Thoracic aorta (tissue), 2 donors: ENCODE measurements at places on chromosomes 5 and 9. TPM values are rescaled to one million over a fixed set of nuclear protein-coding genes. Genes with fewer than 3 reads are reported as not detected.

DNA sequence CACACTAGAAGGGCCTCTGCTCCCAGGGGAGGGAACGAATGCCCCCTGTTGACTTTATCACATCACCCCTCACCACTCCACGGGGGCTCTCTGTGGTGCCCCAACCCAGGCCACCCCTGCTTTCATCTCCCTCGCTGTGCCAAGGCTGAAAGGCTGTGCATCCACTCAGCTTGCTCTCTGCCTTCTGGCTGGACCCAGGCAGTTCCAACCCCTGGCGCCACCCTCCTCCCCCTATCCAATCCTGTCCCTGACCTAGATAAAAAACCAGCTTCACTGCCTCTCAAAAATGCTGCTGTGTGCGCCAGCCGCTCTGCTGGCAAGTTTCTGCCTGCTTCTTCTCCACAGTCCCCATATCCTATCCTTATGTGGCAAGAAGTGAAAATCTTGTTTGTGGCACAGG is 22.4 kb upstream of the CORO2A start:
- no peak for DNase-seq
- H3K4me1 ChIP-seq = no peaks in the 10 kb centered on the region
- no peak overlapping the region for H3K27ac ChIP-seq
- no peaks in the 10 kb centered on the region for H3K27me3 ChIP-seq

GRCh38 chr5:36619012-36619635 is 12.7 kb downstream of the SLC1A3 start:
- H3K4me1 ChIP-seq = no peaks in the 10 kb centered on the region
- H3K27ac ChIP-seq = no peak overlapping the region
- no peak overlapping the region for H3K4me3 ChIP-seq

GRCh38 chr5:42982107-42982622 is 58.0 kb downstream of the ANXA2R start:
- H3K36me3 ChIP-seq = no peaks in the 10 kb centered on the region
- H3K4me1 ChIP-seq = no peaks in the 10 kb centered on the region

DNA sequence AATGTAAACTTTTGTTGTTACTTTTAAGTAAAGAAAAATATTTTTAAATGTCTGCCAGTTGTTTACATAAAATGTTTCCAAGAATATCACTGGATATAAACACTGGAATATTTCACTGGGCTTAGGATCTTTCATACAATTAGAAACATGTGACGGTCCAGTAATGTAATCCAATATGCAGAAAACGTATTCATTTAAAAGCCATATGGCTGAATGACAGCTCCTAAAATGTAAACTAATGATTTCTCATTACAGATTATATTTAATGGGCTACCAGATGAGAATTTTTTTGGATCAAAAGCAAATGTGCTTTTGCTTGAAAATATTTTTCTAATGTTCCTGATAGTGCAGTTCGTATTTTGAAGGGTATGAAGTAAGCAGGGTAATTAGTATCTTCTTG is 124.3 kb downstream of the TTC39B start:
- H3K4me1 ChIP-seq = no peaks in the 10 kb centered on the region
- no peaks in the 10 kb centered on the region for H3K27me3 ChIP-seq
- no peak for DNase-seq
- H3K36me3 ChIP-seq = peaks cover 33% of the 10 kb centered on the region
- no peak overlapping the region for H3K27ac ChIP-seq
- H3K4me3 ChIP-seq = no peak overlapping the region

DNA sequence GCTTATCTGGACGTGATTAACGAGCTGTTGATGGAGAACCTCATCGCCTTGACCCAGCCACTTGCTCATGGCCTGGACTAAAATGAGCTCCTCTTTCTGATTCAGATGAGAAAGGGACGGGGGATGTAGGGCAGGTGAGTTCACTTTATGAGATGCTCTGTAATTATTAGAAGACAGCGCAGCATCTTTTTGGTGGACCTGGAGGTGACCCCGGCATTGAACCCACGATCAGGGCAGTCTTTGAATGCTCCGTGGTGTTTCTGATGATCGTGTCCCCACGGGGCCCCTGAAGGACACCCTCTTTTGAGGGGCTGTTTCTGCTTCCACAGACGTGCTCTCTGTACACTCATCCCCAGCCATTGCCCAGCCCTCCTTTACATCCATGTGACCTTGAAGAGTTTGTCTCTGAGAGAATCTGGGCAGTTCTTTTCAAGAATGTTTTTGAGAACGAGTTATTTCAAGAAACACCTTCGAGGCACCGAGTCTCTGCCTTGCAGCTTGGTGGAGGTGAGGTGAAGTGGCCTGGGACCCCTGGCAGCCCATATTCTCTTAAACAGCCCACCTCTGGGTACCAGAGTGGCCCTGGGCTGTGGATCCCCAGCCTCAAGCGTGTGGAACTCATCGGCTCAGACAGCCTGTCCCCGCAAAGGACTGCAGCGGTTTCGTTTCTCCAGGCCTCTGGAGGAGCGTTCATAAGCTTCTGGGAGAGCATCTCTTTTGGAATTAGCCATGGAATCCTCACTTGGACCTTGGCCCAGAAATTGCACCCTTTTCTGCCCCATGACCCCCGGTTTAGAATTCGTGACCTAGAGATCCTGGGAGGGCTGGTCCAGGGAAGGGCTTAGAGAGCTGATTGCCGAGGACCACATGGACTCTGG is 50.3 kb downstream of the COL5A1 start:
- no peak for DNase-seq
- H3K4me1 ChIP-seq = peaks cover 32% of the 10 kb centered on the region
- H3K36me3 ChIP-seq = peaks cover 11% of the 10 kb centered on the region

RBM27 gene
- total RNA-seq = 35.8 TPM

DNA sequence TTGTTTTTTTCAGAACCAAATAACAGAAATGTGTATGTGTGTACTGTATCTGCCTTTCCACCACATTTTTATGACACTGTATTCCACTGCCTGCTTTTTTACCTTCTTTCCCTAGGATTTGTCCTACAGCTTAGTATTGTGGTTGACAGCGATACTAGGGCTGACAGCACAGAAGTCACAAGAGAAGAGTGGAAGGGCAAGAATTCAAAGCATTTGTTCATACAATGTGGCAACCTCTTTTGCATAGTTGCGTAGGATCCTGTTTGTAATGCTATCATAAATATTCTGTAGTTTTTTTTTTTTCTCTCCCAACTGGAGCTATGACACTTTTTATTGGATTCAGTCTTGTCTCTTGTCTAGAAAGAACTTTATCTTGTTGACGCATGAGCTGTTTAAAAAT is 5.6 kb upstream of the BNIP1 start:
- H3K27ac ChIP-seq = no peak overlapping the region
- no peak overlapping the region for H3K4me3 ChIP-seq
- no peak for DNase-seq

DNA sequence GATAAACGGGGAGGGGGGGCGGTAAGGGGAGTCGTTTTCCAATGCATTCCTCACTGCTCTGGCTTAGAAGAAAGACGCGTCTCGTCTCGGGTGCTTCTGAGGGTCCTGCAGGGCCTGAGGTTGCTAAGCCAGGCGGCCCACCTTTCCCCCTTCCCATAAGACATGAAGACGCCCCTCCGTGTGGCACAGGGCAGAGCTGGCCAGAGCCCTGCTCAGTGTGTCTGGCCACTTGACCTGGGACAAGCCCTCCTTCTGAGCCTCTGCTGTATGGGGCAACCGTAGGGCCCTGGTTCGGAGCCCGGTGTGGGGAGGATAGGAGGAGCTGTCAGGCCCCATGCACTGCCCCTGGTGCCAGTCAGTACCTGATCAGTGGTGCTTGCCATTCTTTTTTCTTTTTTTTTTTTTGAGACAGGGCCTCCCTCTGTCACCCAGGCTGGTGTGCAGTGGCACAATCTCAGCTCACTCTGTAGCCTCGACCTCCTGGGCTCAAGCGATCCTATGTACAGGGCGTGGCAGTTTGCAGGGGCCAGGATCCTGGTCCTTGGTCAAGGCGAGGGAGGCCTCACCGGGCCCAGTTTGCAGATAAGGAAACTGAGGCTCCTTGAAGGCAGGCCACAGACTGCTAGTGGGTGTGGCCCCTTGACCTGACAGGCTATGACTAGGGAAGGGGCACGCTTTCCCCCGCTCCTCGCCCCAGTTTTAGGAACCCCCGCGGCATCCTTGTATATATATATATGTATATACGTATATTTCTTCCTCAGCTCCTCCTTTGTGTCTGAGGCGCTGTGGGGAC is 172.3 kb upstream of the IER5L start:
- no peaks in the 10 kb centered on the region for H3K27me3 ChIP-seq

- H3K27me3 ChIP-seq = no peaks in the 10 kb centered on the region
- H3K4me3 ChIP-seq = no peak overlapping the region
- no peaks in the 10 kb centered on the region for H3K36me3 ChIP-seq
- no peak overlapping the region for H3K27ac ChIP-seq
- H3K4me1 ChIP-seq = no peaks in the 10 kb centered on the region
Observed at GRCh38 chr9:116774421-116775180, 87.5 kb downstream of the TRIM32 start.

- H3K4me1 ChIP-seq = peaks cover 8% of the 10 kb centered on the region
- peaks cover 6% of the 10 kb centered on the region for H3K27me3 ChIP-seq
- DNase-seq = no peak
Observed at GRCh38 chr9:124503713-124504529, 3.3 kb downstream of the NR5A1 start.

GRM6 gene
- not detected for total RNA-seq

DNA sequence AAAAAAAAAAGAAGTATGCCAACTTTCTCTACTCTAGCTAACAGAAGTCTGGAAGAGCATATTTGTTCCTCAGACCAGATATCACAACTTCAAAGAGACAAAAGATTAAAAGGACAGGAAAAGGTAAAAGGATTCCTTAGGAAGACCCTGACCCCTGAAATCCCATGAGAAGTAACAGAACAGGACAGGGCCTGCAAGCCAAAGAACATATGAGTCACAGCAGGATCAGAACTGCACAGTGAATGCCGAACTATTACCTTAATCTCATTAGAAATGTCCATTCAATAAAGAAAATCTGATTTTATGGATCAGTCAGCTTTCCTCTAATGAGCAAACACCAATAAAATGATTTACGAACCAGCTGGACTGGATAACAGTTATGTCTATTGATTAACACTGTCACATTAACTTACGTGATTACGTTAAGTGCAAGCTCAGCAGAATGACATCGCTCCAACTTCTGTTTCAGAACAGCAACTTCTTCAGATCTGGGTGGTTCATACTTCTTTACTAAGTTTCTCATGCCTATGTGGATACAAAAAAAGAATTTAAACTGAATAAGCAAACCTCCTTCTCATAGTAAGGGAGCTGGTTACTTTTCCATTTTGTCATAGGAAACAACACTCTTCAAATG is 13.6 kb downstream of the CCNH start:
- H3K4me3 ChIP-seq = no peak overlapping the region
- peaks cover 26% of the 10 kb centered on the region for H3K36me3 ChIP-seq
- no peak for DNase-seq
- H3K27ac ChIP-seq = no peak overlapping the region
- H3K27me3 ChIP-seq = no peaks in the 10 kb centered on the region

ARID3C gene
- not detected for total RNA-seq

DNA sequence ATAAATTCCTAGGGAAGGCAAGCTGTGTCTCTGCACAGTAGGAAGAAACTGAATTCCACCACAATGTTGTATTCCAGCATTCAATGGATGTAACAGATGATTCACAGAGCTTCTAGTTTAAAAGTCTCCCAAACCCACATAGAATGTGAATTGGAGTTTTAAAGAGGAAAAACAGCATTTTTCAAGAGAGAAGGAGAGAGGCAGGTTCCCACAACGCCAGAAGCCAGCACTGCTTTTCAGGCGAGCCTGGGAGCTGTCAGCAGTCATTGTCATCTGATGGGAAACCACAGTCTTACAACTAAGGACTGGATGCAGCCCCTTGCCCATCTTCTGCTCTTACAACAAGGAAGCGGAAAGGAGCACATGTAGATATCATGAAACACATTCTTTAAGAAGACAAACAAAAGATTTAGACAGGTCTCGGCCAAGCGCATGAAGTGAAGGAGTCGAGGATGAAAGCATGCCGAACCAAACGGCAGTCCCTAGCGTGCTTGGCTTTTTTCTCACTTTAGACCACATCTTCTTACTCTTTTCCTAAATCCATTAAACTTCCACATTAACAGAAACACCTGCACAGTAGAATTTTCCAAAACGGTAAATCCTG is 638 bp downstream of the DIRAS2 start:
- no peak for DNase-seq
- H3K4me1 ChIP-seq = peaks cover 9% of the 10 kb centered on the region
- H3K27me3 ChIP-seq = no peaks in the 10 kb centered on the region
- H3K4me3 ChIP-seq = no peak overlapping the region
- H3K27ac ChIP-seq = no peak overlapping the region

DNA sequence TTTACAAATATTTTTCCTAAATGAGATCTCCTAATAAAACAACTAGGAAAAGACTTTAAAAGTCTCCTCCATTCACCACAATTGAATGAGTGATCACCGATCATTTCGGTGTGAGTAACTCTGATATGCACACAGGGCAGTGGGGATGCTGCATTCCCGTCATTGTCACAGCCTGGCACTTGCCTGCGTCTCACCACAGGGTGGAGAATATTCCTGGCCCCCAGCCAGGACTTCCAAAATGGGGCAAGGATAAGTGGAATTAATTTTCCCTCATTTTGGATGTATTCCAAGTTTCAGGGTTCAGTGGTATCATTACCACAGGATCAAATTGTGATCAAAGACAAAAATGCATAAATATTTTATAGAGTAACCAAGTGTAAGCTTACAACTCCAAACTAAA is 107.1 kb downstream of the CTNND2 start:
- H3K27me3 ChIP-seq = no peaks in the 10 kb centered on the region
- no peak overlapping the region for H3K4me3 ChIP-seq
- H3K36me3 ChIP-seq = no peaks in the 10 kb centered on the region

PCDHB15 gene
- total RNA-seq = 6.1 TPM

- no peak for DNase-seq
- H3K4me1 ChIP-seq = peaks cover 23% of the 10 kb centered on the region
- H3K27ac ChIP-seq = no peak overlapping the region
- H3K36me3 ChIP-seq = no peaks in the 10 kb centered on the region
- no peak overlapping the region for H3K4me3 ChIP-seq
Observed at GRCh38 chr9:18516965-18517364, 43.0 kb downstream of the ADAMTSL1 start.

DNA sequence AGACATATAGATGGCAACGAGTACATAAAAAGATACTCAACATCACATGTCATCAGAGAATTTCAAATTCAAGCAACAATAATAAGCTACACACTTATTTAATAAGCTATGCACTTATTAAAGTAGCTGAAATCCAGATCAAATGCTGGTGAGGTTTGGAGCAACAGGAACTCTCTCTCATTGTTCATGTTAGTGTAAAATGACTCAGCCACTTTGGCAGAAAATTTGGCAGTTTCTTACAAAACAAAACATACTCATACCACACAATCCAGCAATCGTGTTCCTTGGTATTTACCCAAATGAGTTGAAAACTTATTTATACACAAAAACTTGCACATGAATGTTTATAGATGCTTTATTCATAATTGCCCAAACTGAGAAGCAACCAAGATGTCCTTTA is 131.5 kb upstream of the NFIL3 start:
- H3K4me3 ChIP-seq = no peak overlapping the region
- H3K27ac ChIP-seq = no peak overlapping the region
- H3K4me1 ChIP-seq = no peaks in the 10 kb centered on the region

RANBP17 gene
- total RNA-seq = 31.1 TPM
